ENCODE measurements at places on chromosomes 16 and 17.
A peak's percentile ranks its signal among the peaks of the same experiment; 100 is the strongest.

GRCh38 chr17:77140878-77141767 is at the start of gene SEC14L1:
SEC14L1 (plus strand) TSS chr17:77140969; CDS start chr17:77143597, 2,628 bp downstream.
- DNase-seq: peak; percentile 29

GRCh38 chr17:2060681-2061440 is 6.0 kb downstream of the HIC1 start:
- DNase-seq: no peak

GRCh38 chr17:81165246-81166032 is at the start of gene PVALEF:
PVALEF (plus strand) TSS chr17:81165507; CDS start chr17:81181227, 15,720 bp downstream.
- DNase-seq: no peak

DNA sequence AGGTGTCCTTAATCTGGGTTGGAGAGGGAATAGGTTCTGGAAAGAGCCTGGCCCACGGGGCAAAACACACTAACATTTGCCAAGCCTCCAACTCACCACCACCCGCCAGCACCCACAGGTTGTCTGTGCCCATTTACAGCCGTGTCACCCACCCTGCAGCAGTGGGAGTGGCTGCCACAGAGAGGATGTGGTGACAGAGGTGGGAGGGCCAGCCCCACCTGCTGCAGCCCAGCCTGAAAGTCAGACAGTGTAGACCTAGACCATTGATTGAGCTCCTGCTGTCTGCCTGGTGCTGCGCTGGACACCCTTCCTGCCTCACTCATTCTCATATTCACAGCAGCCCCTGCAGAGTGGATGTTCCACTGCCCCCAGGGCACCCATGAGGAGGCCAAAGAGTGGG is 44.7 kb downstream of the IL21R start:
- no peak for DNase-seq

DNA sequence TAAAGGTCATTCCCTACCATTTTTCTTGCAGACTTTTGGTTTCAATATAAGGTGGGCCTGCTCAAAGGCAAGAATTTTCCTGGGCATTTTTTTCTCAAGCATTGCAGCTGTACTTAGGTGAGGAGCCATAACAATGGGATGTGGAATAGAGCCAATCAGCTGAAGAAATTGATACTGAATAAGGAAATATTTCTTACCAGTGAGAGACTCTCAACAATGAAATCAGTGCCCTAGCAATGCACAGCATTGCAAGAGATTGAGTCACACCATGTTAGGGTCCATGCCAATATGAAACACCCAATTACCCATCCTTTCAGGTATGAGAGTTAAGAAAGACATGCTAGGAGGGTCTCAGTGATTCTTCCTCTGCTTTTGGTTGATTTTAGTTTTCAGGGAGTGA is 237.6 kb downstream of the SOX9 start:
- DNase-seq: no peak

- no peak for DNase-seq
These were observed 19.2 kb downstream of the RNF213 start for GRCh38 chr17:80279895-80280294.

DNA sequence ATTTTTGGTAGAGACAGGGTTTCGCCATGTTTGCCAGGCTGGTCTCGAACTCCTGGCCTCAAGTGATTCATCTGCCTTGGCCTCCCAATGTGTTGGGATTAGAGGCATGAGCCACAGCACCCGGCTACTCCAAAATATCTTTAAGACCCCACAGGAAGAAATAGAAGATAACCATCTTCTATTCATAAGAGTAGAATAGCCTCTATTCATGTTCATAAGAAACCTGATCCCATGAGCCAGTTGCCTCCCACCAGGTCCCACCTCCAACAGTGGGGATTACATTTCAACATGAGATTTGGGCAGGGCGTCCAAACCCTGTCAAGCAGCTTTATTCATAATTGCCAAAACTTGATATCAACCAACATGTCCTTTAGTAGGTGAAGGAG is 13.9 kb upstream of the TMC7 start:
- DNase-seq: no peak

DNA sequence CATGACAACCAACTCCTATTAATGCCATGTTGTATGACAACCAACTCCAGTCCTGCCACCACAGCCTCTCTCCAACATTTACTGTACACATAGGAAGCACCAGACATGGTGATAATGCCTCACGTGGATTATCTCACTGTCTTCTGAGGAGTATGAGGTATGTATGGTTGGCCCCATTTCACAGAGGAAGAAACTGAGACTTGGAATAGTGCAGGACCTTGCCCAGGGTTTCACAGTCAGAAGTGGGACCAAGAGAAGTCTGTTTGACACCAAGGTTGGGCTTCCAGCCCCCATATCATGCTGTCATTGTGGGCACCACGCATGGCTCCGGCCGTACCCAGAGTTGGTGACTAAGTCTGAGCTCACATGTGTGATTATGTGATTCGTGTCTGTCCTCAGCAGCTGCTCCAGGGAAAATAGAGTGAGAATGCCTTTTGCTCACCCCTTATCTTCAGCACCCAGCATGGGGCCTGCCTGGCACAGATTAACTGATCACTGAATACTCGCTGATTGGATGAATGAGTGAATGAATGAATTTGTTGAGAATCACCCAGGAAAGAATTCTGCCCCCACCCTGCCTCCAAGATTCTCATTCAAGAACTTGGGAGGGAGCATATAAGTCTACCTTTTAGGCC is 204.1 kb upstream of the NLRP1 start:
- DNase-seq: no peak

GRCh38 chr16:68447653-68448359 is 502 bp downstream of the SMPD3 start:
- DNase-seq: no peak

- no peak for DNase-seq
These were observed 361 bp downstream of the UQCRC2 start for GRCh38 chr16:21953541-21953902.

GRCh38 chr17:29711588-29712385 is 89.1 kb upstream of the CORO6 start:
- DNase-seq: no peak

DNA sequence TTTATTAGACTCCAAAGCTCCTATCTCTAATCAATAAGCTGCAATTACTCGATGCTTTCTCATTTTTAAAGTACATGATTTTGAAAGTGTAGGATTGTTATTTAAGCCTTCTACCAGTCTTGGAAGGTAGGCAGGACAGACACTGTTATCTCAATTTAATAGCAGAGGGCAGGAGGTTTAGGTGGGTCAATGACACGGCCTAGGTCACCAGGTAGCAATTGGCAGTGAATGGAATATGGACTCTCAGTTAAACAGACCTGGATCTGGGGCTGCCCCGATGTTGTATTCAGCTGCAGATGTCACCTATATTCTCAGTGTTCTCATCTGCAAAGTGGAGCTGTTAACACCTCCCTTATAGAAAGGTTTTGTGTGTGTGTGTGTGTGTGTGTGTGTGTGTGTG is 124.4 kb upstream of the ANKFN1 start:
- no peak for DNase-seq

GRCh38 chr16:52785653-52786052 is 238.7 kb upstream of the TOX3 start:
- no peak for DNase-seq

DNA sequence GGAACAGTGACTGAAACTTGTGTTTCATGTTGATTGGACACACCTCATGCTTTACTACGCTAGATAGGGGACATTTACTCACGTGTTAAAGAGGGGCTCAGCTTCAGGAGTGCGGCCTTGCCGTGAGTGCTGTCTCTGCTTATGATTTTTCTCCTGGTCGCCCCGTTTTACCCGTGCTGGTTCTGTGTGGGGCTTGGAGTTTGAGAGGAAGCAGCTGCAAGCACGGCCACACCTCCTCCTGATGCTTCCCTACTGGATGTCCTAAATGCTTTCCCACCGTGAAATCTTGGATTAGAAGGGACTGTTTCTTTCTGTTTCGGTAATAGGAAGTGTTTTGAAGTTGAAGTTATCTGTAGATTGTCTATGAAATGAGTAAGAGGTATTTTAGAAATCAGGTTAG is 54.0 kb upstream of the ZNF750 start:
- no peak for DNase-seq

DNA sequence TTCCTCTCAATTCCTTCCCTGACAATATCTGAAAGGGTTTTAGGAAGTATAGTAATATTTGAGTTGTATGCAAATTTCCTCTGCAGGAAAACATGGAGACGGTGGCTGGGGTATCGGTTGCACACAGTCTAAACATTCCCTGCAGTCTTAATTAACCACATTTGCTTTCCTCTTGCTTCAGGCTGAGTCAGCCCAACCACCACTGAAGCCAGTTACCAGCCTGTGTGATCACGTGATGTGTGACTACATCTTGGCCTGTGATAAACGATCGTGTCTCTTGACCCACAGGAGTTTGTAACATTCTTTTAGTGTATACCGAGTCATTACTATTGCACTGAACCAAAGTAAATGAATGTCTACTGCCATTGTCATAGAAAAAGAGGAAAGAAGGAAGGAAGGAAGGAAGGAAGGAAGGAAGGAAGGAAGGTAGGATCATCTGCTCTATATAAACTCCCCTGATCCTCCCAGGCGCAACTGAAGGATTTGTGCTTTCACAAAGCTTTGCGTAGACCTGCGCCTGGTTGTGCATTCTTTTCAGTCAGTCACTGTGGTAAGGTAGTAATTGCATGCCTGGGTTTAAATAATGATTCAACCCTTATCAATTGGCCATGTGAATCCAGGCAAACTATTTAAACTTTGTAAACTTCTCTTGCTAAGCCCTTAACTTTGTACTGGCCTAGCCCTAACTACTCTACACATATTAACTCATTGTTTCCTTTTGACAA is 280.6 kb upstream of the SALL1 start:
- no peak for DNase-seq

DNA sequence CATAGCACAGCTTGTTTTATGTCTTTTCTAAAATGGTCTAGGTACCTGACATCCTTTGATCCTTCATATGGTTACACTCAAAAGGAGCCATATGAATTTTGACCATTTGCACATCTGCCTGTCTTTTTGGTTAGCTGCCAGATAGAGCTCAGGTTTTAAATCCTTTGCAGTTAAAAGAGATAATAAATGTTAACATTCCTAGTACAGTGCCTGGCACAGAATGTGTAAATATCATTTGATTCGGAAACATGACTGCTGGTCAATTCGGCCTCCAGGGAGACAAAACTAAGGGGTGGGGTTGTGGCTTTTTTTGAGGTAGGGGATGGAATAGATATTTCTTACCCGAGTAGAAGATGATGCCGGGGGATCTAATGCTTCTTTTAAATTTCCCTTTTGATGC is 64.2 kb downstream of the FTO start:
- no peak for DNase-seq

GRCh38 chr17:62781831-62782251 is 26.3 kb downstream of the MARCHF10 start:
- DNase-seq: peak; percentile 10

- DNase-seq: no peak
These were observed 1.4 kb downstream of the WFIKKN2 start for GRCh38 chr17:50836826-50837225.

DNA sequence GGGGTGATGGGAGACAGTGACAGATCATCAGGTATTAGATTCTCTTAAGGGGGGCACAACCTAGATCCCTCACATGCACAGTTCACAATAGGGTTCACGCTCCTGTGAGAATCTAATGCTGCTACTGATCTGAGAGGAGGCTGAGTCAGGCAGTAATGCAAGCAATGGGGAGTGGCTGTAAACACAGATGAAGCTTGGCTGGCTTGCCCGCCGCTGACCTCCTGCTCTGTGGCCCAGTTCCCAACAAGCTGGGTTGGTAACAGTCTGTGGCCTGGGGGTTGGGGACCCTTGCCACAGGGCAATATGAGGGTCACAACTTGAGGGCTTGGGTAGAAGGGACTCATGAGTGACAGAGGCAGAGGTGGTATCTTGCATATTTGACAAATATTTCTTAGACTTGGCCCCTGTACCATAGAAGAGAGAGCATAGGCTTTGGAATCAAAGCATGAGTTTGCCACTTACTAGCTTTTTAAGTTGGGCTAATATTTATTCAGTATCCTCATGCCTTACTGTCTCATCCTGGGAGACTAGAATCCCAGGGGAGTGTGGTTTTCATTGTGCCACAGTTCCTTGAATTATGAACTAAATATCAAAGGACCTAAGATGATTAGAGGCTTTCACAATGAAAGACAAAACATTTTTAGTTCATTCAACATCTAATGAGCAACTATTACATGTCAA is 133.4 kb downstream of the SPACA3 start:
- no peak for DNase-seq

GRCh38 chr16:22356930-22357634 is 17.3 kb downstream of the CDR2 start:
- no peak for DNase-seq

DNA sequence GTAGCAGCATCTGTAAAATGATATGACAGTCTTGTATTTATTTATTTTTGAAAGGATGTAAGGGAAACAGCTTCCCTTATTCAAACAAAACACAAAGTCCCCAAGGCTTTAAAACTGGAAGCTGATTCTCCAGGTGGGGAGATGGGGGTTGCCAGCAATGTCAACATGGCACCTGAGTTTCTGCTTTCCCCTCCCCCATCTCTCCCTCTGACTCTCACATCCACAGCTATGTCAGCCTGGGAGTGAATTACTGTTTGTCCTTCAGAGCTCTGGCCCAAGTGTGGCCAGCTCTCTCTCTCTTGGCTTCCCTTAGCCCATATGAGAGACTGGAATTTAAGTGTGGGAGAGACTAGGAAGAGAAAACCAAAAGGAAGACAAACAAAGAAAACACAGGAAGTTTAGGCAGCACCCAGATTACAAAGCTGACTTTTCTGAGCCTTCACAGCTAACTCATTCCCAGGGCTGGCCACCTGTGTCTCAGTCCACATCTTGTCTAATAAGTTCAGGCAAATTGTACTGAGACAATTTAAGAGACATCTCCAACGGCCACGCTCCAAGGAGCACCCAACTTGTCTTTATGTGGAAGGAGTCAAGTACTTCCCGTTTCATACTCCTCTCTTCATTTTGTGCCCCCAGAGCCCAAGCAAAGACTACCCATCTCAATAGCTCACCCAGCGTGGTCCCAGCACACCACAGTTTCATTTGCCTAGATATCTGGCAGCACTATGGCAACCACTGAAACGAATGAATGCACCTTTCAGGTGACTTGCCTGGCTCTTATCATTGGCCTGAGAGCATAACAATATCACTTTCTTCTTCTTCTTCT is 69.2 kb downstream of the SOX9 start:
- no peak for DNase-seq

DNA sequence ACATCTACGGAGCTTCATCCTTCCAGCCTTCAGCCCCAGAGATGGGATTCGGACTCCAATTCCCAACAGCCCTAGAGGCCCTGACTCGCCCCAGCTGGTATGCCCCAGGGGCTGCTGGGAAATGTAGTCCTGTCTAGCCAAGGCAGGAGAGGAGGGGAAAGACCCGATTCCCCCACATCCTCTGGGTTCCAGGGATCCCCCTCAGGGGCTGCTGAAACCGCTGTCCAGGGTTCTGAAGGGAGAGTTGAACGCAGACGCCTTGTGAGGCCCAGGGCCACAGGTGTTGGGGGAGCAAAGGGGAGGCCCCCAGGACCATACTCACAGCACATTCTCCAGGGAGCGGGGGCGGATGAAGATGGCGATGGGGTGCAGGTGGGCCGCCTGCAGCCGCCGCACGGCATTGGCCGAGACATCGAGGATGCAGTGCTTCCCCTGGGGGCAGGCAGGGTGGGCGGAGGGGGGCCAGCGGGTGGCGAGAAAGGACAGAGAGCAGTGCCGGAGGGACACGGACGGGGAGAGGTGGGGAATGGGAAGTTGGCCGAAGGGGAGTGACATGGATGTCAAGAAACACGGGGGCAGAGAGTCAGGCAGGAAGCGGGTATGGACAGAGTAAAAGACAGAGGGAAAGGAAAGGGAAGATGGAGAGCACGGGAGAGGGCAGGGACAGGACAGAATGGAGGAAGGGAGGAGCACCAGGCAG is 12.6 kb upstream of the ASGR1 start:
- no peak for DNase-seq
